RPMI7951 (cell line): ENCODE measurements at places on chromosomes 16 and 17. TPM values are rescaled to one million over a fixed set of nuclear protein-coding genes. Genes with fewer than 3 reads are reported as not detected.

Gene ZNF423
- total RNA-seq: under 0.01 and 0.10 TPM in 2 replicates

Gene TSNAXIP1
- total RNA-seq: 0.49 TPM in 1 of 2 replicates, not detected in the other

Gene DCAKD
- 33.6 and 35.9 TPM in 2 replicates for total RNA-seq

Gene PPP1R27
- not detected in 2 replicates for total RNA-seq

Gene KRTAP9-2
- total RNA-seq: not detected in 2 replicates

Gene KCNH4
- total RNA-seq: 0.12 TPM in 1 of 2 replicates, not detected in the other

Gene CD300A
- total RNA-seq: not detected in 2 replicates

Gene GDPD1
- 0.72 and 1.2 TPM in 2 replicates for total RNA-seq

Gene VASN
- 23.1 and 28.3 TPM in 2 replicates for total RNA-seq

Gene PRRT2
- total RNA-seq: 1.7 and 2.5 TPM in 2 replicates

Gene MT1X
- 150 and 163 TPM in 2 replicates for total RNA-seq

Gene SLC5A11
- not detected in 2 replicates for total RNA-seq

Gene KRTAP4-9
- total RNA-seq: not detected in 2 replicates

Gene NPW
- 0.20 and 0.24 TPM in 2 replicates for total RNA-seq

Gene AXIN2
- 3.1 and 4.9 TPM in 2 replicates for total RNA-seq

Gene ZNF778
- total RNA-seq: 8.1 and 9.9 TPM in 2 replicates

Gene SOX9
- 6.7 and 9.0 TPM in 2 replicates for total RNA-seq

Gene TBC1D3G
- total RNA-seq: not detected in 2 replicates

Gene TMEM238L
- total RNA-seq: not detected in 2 replicates

Gene ZNF276
- total RNA-seq: 6.8 and 11.4 TPM in 2 replicates

Gene SGCA
- total RNA-seq: not detected in 2 replicates

Gene KARS1
- 150 and 166 TPM in 2 replicates for total RNA-seq

Gene GALNS
- 23.9 and 32.1 TPM in 2 replicates for total RNA-seq

Gene SEPTIN1
- total RNA-seq: not detected in 2 replicates
